ENCODE measurements at places on chromosomes 5 and 9. TPM values are rescaled to one million over a fixed set of nuclear protein-coding genes. Genes with fewer than 3 reads are reported as not detected.

DBN1 gene
- 107 TPM for polyA plus RNA-seq

GRCh38 chr5:13606051-13606450 is 338.4 kb downstream of the DNAH5 start:
- peak; percentile 44 for DNase-seq

- DNase-seq, result no peak
These were observed 28.5 kb downstream of the NSUN2 start for GRCh38 chr5:6604341-6604740.

DNA sequence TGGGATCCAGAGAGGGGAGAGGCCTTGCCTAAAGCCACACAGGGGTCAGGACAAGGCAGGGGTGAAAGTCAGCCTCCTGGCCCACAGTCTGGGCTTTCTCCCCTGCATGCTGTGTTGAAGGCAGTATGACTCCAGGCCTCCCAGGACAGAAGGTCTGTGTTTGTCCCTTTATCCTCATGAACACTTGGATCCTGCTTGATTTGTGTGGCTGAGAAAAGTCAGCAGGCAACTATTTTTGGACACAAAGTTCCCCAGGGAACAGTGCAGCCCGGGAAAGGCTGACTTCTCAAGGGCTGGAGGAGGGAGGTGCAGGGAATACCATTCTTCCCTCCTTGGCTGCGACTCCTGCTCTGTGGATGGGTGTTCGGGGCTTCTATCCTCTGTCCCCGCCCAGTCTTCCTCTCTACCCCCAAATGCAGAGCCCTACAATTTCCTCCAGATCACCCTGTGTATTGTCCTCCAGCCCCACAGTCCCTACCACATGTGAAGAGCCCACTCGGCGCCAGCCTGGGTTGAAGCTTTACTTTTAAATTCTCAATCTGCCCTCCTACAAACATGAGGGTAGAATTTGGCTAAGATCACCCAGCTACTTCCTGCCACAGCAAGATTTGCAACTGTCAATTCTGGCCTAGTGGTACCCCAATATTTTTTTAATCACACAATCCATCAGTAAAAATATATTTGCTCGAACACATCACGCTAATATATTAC is 4.1 kb downstream of the AKNA start:
- no peak for DNase-seq

- peak; percentile 28 for DNase-seq
These were observed 27.0 kb upstream of the ZNF622 start for GRCh38 chr5:16492398-16493140.

- no peak for DNase-seq
These were observed 376.4 kb downstream of the KCTD16 start for GRCh38 chr5:144547098-144547499.

GRCh38 chr9:69237702-69238295 is 63.7 kb downstream of the TJP2 start:
- no peak for DNase-seq

- no peak for DNase-seq
These were observed 93.4 kb downstream of the DAB2IP start for GRCh38 chr9:121744687-121745395.

DNA sequence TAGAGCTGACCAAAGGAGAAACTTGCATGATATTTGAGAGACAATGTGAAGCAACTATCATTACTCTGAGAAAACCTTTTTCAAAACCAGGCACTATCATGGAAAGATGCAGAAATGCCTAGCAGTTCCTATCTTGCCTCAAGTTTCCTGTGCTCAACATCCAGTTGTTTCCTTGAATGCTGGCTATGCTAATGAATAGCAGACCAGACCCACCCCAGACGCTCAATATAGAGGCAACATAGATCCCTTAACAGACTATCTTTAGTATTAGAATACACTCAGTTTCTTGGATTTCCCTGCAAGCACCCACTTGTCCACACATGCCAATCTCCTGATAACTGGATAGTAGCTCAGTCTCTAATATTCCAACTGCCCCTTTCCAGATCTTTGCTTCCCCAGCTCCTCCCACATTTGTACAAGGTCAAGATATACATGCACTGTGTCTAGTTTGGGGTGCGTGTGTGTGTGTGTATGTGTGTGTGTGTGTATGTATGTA is 93.3 kb upstream of the PCSK5 start:
- no peak for DNase-seq

DNA sequence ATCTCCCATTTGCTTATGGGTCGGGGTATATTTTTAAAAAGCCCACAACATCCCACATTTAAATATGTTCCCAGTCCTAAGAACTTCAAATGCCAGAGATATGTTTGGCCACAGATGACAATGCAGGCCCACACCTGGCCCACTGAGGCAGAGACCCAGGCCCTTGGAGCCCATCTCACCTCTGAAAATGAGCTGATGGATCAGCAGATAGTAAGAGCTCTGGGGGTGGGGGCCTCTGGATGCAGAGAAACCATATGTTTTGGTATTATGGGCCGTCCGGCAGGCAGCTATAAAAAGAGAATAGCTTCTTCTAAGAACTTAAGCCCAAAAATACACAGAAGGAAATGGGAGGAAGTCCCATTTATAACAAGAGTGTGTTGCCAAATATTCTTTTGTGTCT is 256.0 kb downstream of the GRIA1 start:
- DNase-seq, result no peak

PCDHAC2 gene
- polyA plus RNA-seq, result 1.2 TPM

GRCh38 chr9:129225815-129226214 is 47.8 kb upstream of the IER5L start:
- DNase-seq, result peak; percentile 77

GRCh38 chr5:133861161-133861737 is 107.2 kb downstream of the C5orf15 start:
- no peak for DNase-seq

DNA sequence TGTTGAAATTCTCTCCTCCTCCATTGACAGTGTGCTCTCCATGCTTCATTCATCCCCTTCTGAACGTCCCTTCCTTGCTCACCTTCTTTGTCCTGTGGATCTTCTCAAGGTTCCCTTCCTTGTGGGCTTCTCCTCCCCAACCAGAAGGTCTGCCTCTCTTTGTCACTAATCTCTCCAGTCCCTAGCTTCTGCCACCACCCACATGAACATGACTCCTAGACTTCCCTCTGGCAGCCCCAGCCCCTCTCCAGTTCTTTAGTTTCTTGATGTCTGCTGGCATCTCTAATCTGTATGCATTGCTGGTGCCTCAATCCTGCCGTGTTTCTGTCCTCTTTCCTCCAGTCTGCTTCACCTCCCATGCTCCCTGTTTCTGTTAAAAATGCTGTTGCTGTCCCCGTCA is 79.3 kb downstream of the ARHGAP26 start:
- no peak for DNase-seq
